ENCODE measurements at places on chromosomes 1 and 21.
A peak's percentile ranks its signal among the peaks of the same experiment; 100 is the strongest.

GRCh38 chr1:171899838-171900237 lies 58.5 kb downstream of the DNM3 start:
- no peak overlapping the region for H3K4me3 ChIP-seq
- DNase-seq = no peak
- peaks cover 7% of the 10 kb centered on the region for H3K27me3 ChIP-seq
- H3K36me3 ChIP-seq = peaks cover 2% of the 10 kb centered on the region
- H3K27ac ChIP-seq = no peak overlapping the region

- H3K27ac ChIP-seq = no peak overlapping the region
- no peaks in the 10 kb centered on the region for H3K36me3 ChIP-seq
- no peak for DNase-seq
- no peaks in the 10 kb centered on the region for H3K27me3 ChIP-seq
- H3K4me3 ChIP-seq = no peak overlapping the region
Measured at GRCh38 chr1:33296824-33297223, 24.1 kb downstream of the A3GALT2 start.

GRCh38 chr1:2602866-2603520 lies 16.4 kb downstream of the PRXL2B start:
- H3K27ac ChIP-seq = no peak overlapping the region
- no peaks in the 10 kb centered on the region for H3K36me3 ChIP-seq
- H3K27me3 ChIP-seq = peaks cover 3% of the 10 kb centered on the region

DNA sequence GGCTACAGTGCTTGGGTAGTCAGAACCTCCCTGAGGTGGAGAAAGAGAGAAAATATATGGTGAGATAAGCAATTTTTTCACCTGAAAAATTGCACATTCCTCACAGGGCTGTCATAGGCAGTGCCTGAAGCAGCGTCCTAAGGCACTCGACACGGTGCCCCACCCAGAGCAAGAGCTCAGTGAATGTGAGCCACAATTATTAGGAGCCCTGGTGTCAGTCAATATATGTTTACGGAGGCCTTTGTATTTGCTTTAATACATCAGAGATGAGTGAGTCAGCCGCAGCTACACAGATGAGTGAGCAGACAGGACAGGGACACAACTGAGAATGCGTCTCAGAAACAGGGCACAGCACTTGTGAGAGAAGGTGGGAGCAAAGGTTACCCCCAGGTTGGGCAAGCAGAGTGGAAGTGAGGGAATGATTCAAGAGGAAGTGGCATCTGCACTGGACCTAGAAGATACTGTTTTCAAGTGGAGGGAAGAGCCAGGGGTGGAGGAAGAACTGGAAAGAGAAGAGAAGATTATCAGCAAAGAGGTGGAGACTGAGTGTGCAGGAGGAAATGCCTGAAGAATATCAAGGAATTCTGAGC lies 5.2 kb upstream of the PIGC start:
- no peak overlapping the region for H3K4me3 ChIP-seq
- no peak for DNase-seq
- peaks cover 26% of the 10 kb centered on the region for H3K4me1 ChIP-seq
- H3K27ac ChIP-seq = no peak overlapping the region

DNA sequence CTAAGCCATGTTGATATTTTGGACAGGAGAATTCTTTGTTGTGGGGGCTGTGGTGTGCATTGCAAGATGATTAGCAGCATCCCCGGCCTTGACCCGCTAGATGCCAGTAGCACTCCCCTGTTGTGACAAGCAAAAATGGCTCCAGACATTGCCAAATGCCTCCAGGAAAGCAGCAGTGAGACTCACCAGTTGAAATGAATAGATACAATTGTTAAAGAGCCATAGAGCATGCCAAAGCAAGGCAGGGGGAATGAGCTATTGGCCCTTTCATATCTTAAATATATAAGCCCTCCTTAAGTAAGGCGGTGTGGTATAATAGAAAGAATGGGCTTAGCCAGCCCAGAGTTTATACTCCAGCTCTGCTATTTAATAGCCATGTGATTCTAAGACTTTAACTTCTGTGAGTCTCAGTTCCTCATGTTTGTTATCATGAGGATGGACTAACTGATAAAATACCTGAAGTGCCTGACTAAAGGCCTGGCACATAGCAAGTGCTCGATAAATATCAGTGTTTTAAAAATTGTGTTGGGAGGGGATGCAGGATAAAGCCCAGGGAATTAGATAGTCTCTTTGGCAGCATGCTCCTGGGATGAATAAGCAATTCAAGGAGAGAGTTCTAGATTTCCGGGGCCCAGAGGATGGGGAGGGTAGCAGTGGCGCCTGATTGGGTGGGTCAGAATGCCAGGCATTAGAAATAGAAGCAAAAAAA lies 21.1 kb upstream of the RGS4 start:
- no peak overlapping the region for H3K27ac ChIP-seq
- no peaks in the 10 kb centered on the region for H3K36me3 ChIP-seq
- peaks cover 3% of the 10 kb centered on the region for H3K27me3 ChIP-seq
- no peak for DNase-seq
- H3K4me1 ChIP-seq = no peaks in the 10 kb centered on the region
- no peak overlapping the region for H3K4me3 ChIP-seq

- H3K4me1 ChIP-seq = peaks cover 66% of the 10 kb centered on the region
- H3K36me3 ChIP-seq = no peaks in the 10 kb centered on the region
- no peak overlapping the region for H3K4me3 ChIP-seq
- H3K27ac ChIP-seq = no peak overlapping the region
Measured at GRCh38 chr1:155015527-155016230, 13.1 kb downstream of the ZBTB7B start.

- peak overlapping the region; percentile 93 for H3K27ac ChIP-seq
- no peak for DNase-seq
- peak overlapping the region; percentile 88 for H3K4me3 ChIP-seq
- peaks cover 30% of the 10 kb centered on the region for H3K4me1 ChIP-seq
Measured at GRCh38 chr21:15066123-15066575, 1.3 kb upstream of the NRIP1 start.

GRCh38 chr1:180633057-180634056 lies 1.5 kb downstream of the XPR1 start:
- H3K27ac ChIP-seq = no peak overlapping the region
- H3K27me3 ChIP-seq = no peaks in the 10 kb centered on the region
- no peak for DNase-seq
- peaks cover 11% of the 10 kb centered on the region for H3K4me1 ChIP-seq
- H3K36me3 ChIP-seq = no peaks in the 10 kb centered on the region

DNA sequence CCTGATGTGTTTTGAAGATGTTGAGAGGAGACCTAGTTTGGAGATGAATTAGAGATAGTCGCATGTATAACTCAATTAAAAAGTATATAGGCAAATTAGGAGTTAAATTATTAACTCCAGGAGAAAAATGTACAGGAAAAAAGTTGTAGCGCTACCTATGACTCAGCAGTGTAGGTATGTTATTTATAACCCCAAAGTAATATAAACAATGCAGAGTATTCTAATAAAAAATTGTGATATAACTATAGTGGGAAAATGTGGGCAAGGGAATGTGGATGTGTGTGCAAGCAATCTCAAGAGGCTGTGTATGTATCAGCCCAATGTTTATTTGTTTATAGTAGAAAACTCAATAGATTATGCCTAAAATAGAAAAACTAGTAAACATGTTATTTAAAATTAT lies 144.5 kb downstream of the BRINP2 start:
- no peak overlapping the region for H3K27ac ChIP-seq
- no peak for DNase-seq
- no peaks in the 10 kb centered on the region for H3K36me3 ChIP-seq
- H3K27me3 ChIP-seq = no peaks in the 10 kb centered on the region
- H3K4me1 ChIP-seq = no peaks in the 10 kb centered on the region
- H3K4me3 ChIP-seq = no peak overlapping the region

DNA sequence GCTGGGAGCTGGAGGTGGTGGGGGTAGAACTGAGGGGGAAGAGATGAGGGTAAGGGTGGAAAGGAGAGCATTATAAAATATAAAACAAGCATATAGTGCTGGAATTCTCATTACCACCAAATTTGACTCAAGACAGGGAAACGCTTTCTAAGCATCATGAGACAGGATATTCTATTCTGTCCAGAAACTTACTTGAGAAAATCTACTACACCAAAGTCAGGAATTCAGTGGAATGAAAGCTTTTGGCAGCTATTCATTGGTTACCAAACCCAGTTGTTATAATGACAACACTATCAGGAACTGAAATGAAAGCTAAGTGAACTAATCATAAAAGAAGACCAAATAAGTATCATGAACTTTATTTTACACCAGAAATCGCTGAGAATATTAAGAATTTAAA lies 14.5 kb downstream of the AIDA start:
- H3K27me3 ChIP-seq = no peaks in the 10 kb centered on the region
- no peak overlapping the region for H3K27ac ChIP-seq
- H3K4me1 ChIP-seq = peaks cover 10% of the 10 kb centered on the region
- H3K4me3 ChIP-seq = no peak overlapping the region
- DNase-seq = no peak
- H3K36me3 ChIP-seq = peaks cover 16% of the 10 kb centered on the region

DNA sequence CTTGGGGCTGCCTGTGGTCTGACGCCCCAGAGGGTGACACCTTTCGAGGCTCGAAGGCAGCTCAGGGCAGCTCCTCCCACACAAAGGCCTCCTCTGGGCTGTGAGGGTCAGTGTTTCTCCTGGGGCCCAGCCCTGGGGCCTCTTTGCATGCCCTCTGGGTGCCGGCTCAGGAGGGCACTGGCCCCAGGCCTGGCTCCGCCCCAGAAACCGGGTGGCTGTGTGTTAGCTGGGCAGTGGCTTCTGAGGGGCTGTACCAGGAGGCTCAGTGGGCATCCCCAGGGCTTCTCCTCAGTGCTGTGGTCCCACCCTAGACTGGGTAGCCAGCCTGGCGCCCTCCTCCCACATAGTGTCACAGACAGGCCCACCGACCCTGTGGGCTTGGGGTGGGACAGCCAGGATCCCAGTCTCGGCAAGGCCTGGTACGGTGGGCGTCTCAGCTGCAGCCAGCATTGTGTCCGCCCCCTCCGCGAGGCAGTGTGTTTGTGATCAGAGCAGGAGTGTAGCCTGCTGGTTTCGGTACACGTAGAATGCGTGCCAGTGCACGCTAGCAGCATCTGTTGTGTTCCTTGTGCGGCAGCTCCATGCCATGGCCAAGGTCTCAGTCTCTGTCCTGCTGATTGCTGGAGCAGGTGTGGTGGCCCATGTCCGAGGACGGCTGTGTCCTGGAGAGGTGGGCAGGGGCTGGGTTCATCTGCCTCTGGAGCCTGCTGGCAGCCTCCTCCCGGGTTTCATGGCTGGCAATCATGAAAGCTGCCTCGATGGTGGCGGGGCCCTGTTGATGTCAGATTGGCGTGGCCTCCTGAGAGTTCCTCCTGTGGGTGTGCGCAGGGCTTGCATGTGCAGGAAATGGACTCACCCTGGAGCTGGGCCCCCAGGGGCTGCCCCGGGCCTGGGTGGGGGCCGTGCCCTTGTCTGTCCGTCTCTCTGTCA lies 28.0 kb downstream of the RRP1 start:
- no peak overlapping the region for H3K4me3 ChIP-seq
- DNase-seq = no peak
- peaks cover 2% of the 10 kb centered on the region for H3K36me3 ChIP-seq
- H3K4me1 ChIP-seq = peaks cover 3% of the 10 kb centered on the region
- no peak overlapping the region for H3K27ac ChIP-seq
- H3K27me3 ChIP-seq = no peaks in the 10 kb centered on the region

GRCh38 chr1:39391691-39392679 lies 99.5 kb upstream of the BMP8A start:
- peak overlapping the region; percentile 17 for H3K27ac ChIP-seq
- H3K27me3 ChIP-seq = no peaks in the 10 kb centered on the region
- H3K36me3 ChIP-seq = peaks cover 30% of the 10 kb centered on the region
- no peak overlapping the region for H3K4me3 ChIP-seq
- H3K4me1 ChIP-seq = peaks cover 56% of the 10 kb centered on the region
